ENCODE measurements at places on chromosomes 1 and 21.
A peak's percentile ranks its signal among the peaks of the same experiment; 100 is the strongest.

GRCh38 chr1:175307160-175307559 is 114.6 kb upstream of the KIAA0040 start:
- H3K4me1 ChIP-seq = no peaks in the 10 kb centered on the region
- H3K4me3 ChIP-seq = no peak overlapping the region
- no peaks in the 10 kb centered on the region for H3K36me3 ChIP-seq
- DNase-seq = no peak
- H3K27ac ChIP-seq = no peak overlapping the region

- H3K36me3 ChIP-seq = no peaks in the 10 kb centered on the region
- no peak overlapping the region for H3K4me3 ChIP-seq
- no peak for DNase-seq
These were observed 25.6 kb downstream of the S100A10 start for GRCh38 chr1:151968058-151968457.

- H3K27ac ChIP-seq = no peak overlapping the region
- H3K36me3 ChIP-seq = peaks cover 8% of the 10 kb centered on the region
- no peaks in the 10 kb centered on the region for H3K27me3 ChIP-seq
- H3K4me1 ChIP-seq = peaks cover 15% of the 10 kb centered on the region
- no peak overlapping the region for H3K4me3 ChIP-seq
These were observed 3.8 kb upstream of the NBPF1 start for GRCh38 chr1:16617114-16617631.

DNA sequence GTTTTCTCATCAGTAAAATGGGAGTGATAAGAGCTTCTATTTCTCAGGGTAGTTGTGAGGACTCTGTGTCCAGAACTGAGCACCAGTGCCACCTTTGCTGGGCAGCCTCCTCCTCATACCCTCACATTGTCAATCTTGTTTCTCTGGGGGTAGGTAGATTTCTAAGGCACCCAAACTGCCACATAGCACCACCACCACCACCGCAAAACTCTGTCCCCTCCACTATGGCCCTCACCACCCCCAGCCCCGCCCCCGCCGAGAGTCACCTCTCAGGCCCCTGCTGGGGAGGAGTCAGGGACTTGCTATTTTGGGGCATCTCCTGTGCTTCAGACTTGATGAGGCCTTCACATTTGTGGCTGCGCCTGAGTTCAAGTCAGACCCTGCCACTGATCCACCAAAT is 549.2 kb downstream of the PTPRU start:
- H3K27ac ChIP-seq = no peak overlapping the region
- H3K4me3 ChIP-seq = no peak overlapping the region
- no peaks in the 10 kb centered on the region for H3K27me3 ChIP-seq
- no peaks in the 10 kb centered on the region for H3K4me1 ChIP-seq
- peak; percentile 43 for DNase-seq

DNA sequence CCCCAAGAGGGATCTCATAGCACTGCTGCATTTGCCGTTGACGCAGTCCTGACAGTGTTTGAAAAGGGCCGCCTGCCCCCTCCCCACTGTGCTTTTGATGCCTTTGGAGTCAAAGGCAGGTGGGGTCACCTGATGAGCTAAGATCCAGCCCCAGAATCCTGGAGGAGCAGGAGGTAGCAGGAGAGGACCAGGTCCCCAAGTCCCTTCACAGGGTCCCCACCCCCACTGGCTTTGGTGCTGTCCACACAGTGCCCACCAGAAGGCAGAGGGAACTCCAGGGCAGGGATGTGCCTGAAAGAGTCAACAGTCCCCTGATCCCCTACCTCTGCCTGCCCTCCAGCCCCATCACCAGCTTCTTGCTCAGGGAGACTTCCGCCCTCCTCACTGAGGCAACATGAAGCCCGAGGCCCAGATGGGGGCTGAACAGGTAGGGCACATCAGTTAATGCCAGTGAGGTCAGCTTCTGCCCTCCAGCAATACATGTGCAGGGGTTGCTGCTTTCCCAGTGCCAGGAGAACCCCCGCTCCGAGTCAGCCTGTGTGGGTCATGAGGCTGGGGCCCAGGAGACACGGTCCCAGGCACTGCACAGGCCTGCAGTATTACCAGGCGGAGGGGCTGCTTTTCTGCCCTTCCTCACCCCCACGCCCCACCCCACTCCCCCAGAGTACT is 8.8 kb upstream of the KCNC4 start:
- H3K27me3 ChIP-seq = no peaks in the 10 kb centered on the region
- no peak overlapping the region for H3K4me3 ChIP-seq
- H3K27ac ChIP-seq = no peak overlapping the region
- H3K36me3 ChIP-seq = no peaks in the 10 kb centered on the region

- peaks cover 9% of the 10 kb centered on the region for H3K36me3 ChIP-seq
- no peaks in the 10 kb centered on the region for H3K27me3 ChIP-seq
- no peak overlapping the region for H3K4me3 ChIP-seq
These were observed 59.5 kb downstream of the POFUT2 start for GRCh38 chr21:45228171-45228641.

GRCh38 chr1:41670217-41670957 is 185.9 kb upstream of the EDN2 start:
- peaks cover 15% of the 10 kb centered on the region for H3K4me1 ChIP-seq
- DNase-seq = no peak
- no peaks in the 10 kb centered on the region for H3K36me3 ChIP-seq
- H3K27ac ChIP-seq = no peak overlapping the region
- no peaks in the 10 kb centered on the region for H3K27me3 ChIP-seq
- H3K4me3 ChIP-seq = no peak overlapping the region

- H3K27ac ChIP-seq = no peak overlapping the region
- no peaks in the 10 kb centered on the region for H3K36me3 ChIP-seq
- no peak for DNase-seq
These were observed 25.7 kb downstream of the COA6 start for GRCh38 chr1:234398849-234399381.

DNA sequence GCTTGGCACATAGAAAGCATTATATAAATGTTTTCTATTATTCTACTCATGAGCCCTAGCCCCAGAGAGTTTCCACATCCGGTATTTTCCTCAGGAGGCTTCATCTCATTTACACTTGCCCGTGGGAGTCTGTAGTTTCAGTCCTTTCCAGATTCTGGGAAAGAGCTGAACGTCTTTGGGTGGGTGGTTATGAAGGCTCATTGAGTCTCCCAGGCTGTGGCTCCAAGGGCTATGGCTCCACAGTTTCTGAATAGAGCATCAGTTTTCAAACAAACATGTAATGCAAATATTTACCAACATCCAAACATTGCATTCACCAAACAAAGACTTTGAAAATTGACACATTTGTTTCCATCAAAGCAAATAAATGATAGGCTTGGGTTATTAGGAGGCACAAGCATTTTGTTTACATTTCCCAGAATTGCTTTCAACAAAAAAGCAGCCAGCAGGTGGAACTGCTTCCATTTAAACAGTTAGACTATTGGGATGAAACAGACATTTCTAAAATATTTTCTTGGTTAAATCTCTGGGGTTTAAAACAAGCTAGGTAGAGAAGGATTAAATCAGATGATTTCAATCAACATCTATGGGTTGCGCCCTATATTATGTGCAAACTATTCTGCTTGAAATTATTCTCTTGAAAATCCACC is 1.3 kb upstream of the LEMD1 start:
- no peaks in the 10 kb centered on the region for H3K36me3 ChIP-seq
- DNase-seq = no peak
- no peak overlapping the region for H3K27ac ChIP-seq
- H3K27me3 ChIP-seq = no peaks in the 10 kb centered on the region
- H3K4me3 ChIP-seq = no peak overlapping the region

- H3K4me1 ChIP-seq = no peaks in the 10 kb centered on the region
- no peak overlapping the region for H3K27ac ChIP-seq
- H3K36me3 ChIP-seq = no peaks in the 10 kb centered on the region
These were observed 99.4 kb downstream of the UCHL5 start for GRCh38 chr1:192959657-192960186.

DNA sequence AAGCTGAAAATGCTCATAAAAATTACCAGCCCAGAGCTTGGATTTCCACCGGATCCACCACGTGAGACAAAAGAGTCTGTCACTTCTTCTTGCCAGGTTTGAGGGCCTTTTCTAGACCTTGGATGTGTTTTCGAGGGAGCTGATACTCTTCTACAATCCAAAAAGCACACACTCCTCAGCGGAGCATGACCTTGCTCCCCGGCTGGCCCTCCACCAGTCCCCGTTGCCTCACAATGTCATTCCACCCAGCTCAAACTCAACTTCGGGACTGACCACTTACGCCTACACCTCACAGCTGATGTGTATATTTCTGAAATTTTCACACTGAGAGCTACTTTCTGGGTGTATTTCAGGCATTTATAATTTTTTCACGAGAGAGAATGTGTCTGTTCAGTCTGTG is 20.6 kb downstream of the EIF2D start:
- no peaks in the 10 kb centered on the region for H3K4me1 ChIP-seq
- H3K27me3 ChIP-seq = no peaks in the 10 kb centered on the region
- H3K4me3 ChIP-seq = no peak overlapping the region
- no peak overlapping the region for H3K27ac ChIP-seq
- peaks cover 88% of the 10 kb centered on the region for H3K36me3 ChIP-seq

GRCh38 chr1:36512842-36513241 is 30.1 kb upstream of the CSF3R start:
- H3K4me3 ChIP-seq = no peak overlapping the region
- H3K4me1 ChIP-seq = no peaks in the 10 kb centered on the region
- H3K36me3 ChIP-seq = no peaks in the 10 kb centered on the region
- H3K27ac ChIP-seq = no peak overlapping the region
- no peaks in the 10 kb centered on the region for H3K27me3 ChIP-seq

DNA sequence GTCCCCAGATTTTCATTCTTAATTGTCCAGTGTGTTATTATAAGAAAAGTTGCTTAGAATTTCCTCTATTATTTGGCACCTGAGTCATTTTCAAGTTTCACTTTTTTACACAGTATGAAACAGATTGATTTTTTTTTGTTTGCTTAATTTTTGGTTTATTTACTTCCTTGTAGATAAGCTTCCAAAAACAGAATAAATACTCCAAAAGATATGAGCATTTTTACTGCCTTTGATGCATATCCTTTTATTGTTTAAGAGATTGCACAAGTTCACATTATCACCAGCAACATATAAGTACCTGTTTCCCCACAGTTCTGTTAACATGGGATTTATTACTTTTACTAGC is 36.3 kb upstream of the AHCYL1 start:
- no peaks in the 10 kb centered on the region for H3K4me1 ChIP-seq
- no peak for DNase-seq
- no peak overlapping the region for H3K4me3 ChIP-seq
- H3K36me3 ChIP-seq = no peaks in the 10 kb centered on the region
- H3K27ac ChIP-seq = no peak overlapping the region

DNA sequence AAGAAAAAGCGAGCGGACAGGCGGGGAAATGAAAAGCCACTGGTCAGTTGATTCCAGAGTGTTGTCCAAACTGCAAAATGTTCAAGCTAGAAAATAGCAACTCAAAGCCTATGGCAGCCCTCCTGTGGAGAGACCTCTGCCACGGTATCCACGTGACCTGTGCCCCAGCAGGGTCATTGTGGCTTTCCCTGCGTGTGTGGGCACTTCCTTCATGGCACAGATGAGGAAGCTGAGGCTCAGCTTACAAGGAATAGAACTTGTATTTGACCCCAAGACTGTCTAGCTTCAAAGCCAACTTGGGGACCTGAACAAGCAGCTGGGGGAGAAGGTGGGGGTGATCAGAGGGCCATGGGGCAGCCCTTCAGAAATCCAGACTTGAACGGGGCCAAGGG is 15.6 kb upstream of the PLEKHG5 start:
- no peaks in the 10 kb centered on the region for H3K4me1 ChIP-seq
- DNase-seq = no peak
- H3K4me3 ChIP-seq = no peak overlapping the region
- H3K27me3 ChIP-seq = no peaks in the 10 kb centered on the region

- no peaks in the 10 kb centered on the region for H3K4me1 ChIP-seq
- no peaks in the 10 kb centered on the region for H3K27me3 ChIP-seq
- no peak for DNase-seq
- H3K36me3 ChIP-seq = no peaks in the 10 kb centered on the region
- H3K27ac ChIP-seq = no peak overlapping the region
- H3K4me3 ChIP-seq = no peak overlapping the region
These were observed 72.0 kb upstream of the KCNA3 start for GRCh38 chr1:110746644-110747259.

- no peaks in the 10 kb centered on the region for H3K4me1 ChIP-seq
- no peak overlapping the region for H3K27ac ChIP-seq
- no peak for DNase-seq
- no peak overlapping the region for H3K4me3 ChIP-seq
- H3K36me3 ChIP-seq = no peaks in the 10 kb centered on the region
- no peaks in the 10 kb centered on the region for H3K27me3 ChIP-seq
These were observed 14.3 kb upstream of the NTMT2 start for GRCh38 chr1:170131450-170131849.

GRCh38 chr1:178037510-178038253 is 56.2 kb upstream of the RASAL2 start:
- DNase-seq = peak; percentile 75
- H3K27me3 ChIP-seq = no peaks in the 10 kb centered on the region
- peak overlapping the region; percentile 69 for H3K4me3 ChIP-seq
- peak overlapping the region; percentile 79 for H3K27ac ChIP-seq
- no peaks in the 10 kb centered on the region for H3K4me1 ChIP-seq

DNA sequence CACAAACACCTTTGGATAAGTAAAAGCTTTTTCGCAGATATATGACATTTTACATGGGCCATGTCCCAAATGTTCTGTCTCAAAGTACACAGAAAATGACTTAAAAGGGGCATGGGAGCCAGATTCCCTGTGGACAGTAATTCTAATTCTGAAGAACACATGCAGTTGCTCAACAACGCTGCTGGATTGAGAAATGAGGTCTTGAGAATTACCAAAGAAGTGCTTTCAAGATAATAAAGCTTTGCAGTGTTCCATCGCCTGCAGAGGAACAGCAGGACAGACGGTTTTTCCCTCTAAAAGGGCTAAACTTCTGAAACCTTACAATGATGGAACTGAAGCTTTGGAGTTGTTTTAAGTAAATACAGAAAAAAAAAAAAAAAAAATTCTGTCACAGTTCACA is 55.3 kb upstream of the HSPA13 start:
- H3K27ac ChIP-seq = no peak overlapping the region
- H3K4me3 ChIP-seq = no peak overlapping the region
- H3K27me3 ChIP-seq = no peaks in the 10 kb centered on the region

GRCh38 chr1:19786988-19787423 is 12.7 kb downstream of the TMCO4 start:
- H3K36me3 ChIP-seq = peaks cover 10% of the 10 kb centered on the region
- no peak overlapping the region for H3K27ac ChIP-seq
- no peaks in the 10 kb centered on the region for H3K27me3 ChIP-seq
- no peaks in the 10 kb centered on the region for H3K4me1 ChIP-seq
- H3K4me3 ChIP-seq = no peak overlapping the region

- H3K27me3 ChIP-seq = no peaks in the 10 kb centered on the region
- no peak overlapping the region for H3K27ac ChIP-seq
- DNase-seq = no peak
- no peak overlapping the region for H3K4me3 ChIP-seq
- H3K4me1 ChIP-seq = no peaks in the 10 kb centered on the region
These were observed 134.5 kb upstream of the MAGI3 start for GRCh38 chr1:113255720-113256347.

- H3K4me1 ChIP-seq = no peaks in the 10 kb centered on the region
- no peaks in the 10 kb centered on the region for H3K27me3 ChIP-seq
- no peak overlapping the region for H3K4me3 ChIP-seq
- H3K27ac ChIP-seq = no peak overlapping the region
These were observed 43.5 kb downstream of the STYXL2 start for GRCh38 chr1:167137332-167137781.

DNA sequence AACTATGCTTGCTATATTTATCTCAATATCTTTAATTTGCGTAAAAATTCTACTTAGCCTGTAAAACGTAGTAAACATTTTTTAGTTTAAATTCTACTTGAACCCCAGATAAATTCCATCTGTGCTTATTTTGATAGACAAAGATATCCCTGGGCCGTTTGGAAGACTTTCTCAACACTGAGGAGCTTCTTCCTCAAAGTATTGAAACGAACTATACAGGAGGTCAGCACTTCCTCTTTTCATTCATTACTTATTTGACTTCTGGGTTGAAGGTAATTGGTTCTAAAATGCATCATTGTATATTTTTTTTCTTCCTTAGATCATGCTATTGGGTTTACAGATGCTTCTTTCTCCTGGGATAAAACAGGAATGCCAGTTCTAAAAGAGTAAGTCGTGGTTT is 74.7 kb downstream of the HSPA13 start:
- no peaks in the 10 kb centered on the region for H3K4me1 ChIP-seq
- DNase-seq = no peak
- no peak overlapping the region for H3K27ac ChIP-seq

Data from right atrium auricular region (tissue), 2 donors.